CD4-positive, CD25-positive, alpha-beta regulatory T cell (primary cell): ENCODE measurements at places on chromosomes 5 and 9.

DNA sequence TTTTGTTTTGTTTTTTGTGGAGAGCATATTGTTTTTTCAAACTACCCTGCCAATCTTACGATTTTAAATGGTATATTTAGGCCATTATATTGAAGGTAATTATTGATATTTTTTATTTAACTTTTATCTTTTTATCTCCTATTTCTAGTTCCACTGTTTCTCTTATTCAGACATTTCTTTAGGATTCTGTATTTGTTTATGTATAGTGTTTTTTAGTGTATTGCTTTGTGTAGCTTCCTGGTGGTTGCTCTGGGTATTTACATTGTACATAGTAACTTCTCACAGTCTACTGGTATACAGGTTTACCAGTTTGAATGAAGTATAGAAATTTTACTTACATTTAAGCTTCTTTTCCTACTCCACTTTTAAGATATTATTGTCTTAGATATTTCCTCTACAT lies 63.2 kb downstream of the ERCC6L2 start:
- no peak for DNase-seq

GRCh38 chr5:40981420-40981819 lies 72.1 kb downstream of the C7 start:
- no peak for DNase-seq

- no peak for DNase-seq
Observed at GRCh38 chr9:127180457-127181314, 58.3 kb upstream of the ANGPTL2 start.

DNA sequence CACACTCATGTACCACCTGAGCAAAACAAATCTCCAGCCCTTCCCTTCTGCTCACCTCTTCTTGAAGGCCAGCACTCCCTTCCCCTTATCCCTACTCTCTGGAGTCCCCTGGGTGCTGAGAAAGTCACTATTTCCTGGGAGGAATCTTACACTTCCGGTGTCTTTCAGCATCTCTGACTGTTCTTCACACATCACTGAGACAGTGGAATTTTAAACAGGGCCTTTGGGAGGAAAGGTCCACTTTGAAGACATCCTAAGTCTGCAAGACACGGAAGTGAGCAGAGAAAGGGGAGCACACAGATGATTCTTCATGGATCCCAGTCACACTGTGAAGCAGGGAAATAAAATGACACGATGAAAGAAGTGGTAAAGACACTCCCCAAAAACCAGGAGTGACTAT lies 25.6 kb downstream of the FRMD3 start:
- no peak for DNase-seq

GRCh38 chr9:91837981-91838731 lies 111.9 kb downstream of the ROR2 start:
- DNase-seq = no peak

DNA sequence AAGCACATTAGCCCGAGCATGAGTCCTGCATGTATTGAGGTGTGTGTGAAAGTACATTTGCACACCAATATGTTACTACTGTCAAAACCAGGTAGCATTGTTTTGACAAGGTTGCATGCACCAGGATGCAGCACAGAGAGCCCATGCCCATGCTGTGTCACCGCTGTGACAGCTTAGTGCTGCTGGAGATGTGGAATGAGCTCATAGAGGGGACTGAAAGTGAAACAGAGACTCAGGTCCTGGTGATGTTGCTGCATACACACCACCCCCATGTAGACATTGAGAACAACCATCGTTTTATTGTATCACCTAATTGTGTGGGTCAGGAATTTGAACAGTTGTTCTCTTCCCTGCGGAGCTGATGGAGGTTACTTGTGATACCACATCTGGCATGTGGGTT lies 53.0 kb downstream of the GADD45G start:
- DNase-seq = no peak

- no peak for DNase-seq
Observed at GRCh38 chr5:66958980-66959641, 237.5 kb downstream of the CD180 start.

- no peak for DNase-seq
Observed at GRCh38 chr5:114360816-114361723, 800 bp upstream of the KCNN2 start.

DNA sequence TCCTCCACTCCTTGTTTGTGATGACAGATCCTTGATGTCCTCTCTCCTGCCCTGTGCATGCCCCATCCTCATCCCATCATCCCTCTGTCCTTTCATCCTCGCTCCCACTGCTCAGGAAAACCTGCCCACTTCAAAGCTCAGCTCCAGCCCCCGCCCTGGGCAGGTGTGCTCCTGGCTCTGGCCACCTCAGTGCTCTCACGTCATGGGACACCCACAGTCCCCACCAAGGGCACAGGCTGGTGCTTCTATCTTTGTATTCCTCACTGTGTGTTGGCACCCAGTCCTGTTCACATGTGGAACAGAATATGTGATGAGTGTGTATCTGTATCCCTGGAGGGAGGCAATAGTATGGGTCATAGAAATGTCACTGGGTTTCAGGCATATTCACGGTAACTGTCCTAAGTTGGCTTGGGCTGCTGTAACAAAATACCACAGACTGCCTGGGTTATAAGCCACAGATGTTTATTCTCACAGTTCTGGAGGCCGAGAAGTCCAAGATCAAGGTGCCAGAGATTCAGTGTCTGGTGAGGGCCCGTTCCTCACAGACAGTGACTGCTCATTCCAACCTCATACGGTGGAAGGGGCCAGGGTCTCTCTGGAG lies 13.5 kb downstream of the GFPT2 start:
- no peak for DNase-seq

- DNase-seq = no peak
Observed at GRCh38 chr9:70290626-70291025, 31.8 kb downstream of the SMC5 start.

GRCh38 chr5:135382106-135382790 lies 16.8 kb downstream of the MACROH2A1 start:
- DNase-seq = no peak

DNA sequence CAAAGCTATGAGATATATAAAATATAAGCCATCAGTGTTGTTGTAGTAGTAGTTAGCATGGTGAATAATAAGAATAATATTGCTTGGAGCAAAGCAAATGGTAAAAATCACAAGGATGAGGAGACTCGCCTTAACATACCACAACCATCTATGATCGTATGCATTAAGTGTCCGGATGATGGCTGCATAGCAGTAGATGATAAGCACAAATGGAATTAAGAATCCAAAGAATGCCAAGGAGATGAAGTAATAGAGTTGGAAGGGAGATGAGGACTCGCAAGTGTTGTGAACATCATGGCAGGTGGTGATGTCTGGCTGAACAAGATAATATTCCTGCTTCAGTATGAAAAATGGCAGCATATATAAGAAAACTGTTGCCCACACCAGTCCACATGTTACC lies 5.5 kb downstream of the F2RL2 start:
- no peak for DNase-seq

DNA sequence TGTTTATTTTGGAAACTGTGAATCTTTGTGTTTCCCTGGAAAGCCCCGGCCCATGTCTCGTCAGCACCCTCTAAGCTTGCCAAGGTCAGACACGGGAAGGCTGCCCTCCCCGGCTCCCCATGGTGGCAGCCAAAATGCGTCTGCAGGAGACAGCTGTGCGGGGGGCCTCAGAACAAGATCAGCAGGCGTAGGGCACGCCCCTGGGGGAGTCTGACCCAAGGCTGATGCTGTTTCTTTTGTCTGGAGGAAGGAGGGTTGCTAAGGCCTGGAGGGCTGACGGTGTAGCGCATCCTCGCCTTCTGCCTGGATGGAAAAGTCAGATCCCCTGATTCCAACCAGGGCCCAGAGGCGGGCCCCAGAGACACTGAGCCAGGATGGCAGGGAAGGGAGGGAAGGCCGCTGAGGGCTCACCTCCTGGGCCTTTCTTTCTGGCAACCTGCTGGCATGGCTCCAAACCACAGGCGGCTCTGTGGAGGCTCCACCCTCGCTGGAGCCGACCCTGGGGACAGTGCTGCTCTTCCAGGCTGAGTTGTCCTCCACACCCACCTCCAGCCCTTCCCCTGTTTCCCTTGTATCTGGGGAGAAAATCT lies 57.2 kb downstream of the OLFM1 start:
- no peak for DNase-seq

DNA sequence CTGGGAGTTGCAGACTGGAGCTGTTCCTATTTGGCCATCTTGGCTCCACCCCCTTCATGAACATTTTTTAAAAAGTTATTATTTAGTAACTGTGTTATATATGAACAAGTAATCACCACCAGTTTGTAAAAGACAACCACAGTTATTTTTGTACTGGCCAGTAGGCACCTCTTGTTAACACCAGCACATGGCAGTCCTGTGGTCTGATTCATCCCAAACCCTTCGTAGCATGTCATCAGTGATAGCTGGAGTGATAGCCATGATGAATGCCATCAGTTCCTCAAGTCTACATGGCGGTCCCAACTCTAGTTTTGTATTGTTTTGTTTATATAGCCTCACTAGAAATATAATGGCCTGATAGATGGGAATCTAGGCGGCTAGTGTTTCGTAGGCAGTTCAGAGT lies 74.2 kb downstream of the CDC42SE2 start:
- no peak for DNase-seq

- no peak for DNase-seq
Observed at GRCh38 chr5:99248066-99248465, 319.3 kb upstream of the CHD1 start.

- DNase-seq = no peak
Observed at GRCh38 chr5:151221574-151221973, 2.3 kb downstream of the CCDC69 start.

DNA sequence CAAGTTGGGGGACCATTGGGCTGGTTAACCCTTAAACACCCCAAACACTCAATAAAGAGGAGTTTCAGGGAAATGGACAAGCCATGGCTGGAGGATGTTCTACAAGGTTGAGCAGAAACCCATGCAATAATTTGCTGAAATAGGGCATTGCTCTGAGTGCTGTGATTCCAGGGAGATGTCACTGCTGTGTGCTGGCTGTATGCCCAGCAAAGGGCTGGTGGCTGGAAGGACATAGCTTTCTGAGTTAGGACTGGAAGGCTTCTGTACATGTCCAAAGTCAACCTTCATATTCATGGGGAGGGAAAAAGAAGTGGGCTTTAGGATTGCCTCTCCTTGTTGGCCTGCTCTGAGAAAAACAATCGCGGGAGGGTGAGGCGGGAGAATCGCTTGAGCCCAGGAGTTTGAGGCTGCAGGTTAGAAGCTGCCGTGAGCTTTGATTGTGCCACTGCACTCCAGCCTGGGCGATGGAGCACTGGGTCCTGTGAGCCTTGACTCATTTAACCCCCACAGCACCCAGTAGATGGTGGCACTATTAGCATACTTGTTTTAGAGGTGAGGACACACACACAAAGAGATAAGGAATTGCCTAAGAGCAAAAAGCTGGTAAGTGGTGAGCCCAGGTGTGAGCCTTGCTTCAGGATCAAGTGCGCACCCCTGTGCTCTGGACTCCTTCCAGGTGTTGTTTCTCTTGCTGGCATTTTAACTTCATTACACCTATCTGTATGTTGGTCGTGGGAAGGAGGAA lies 20.4 kb downstream of the IL12B start:
- DNase-seq = no peak

DNA sequence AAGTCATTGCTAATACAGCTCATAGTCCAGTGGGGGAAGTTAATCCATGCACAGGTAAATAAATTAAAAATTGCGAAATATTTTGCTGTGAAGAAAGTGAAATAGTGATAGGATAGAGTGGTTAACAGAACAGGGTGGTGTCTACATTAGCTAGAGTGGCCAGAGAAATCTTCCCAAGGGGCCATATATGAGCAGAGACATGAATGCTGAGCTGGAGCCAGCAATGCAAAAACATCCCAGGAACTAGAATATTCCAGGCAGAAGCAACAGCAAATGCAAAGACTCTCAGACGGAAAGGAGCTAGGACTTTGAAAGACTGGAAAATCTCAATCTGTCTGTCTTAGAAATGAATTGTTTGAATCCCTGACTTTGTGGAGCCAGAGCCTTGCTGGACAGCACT lies 1221.6 kb downstream of the MAT2B start:
- no peak for DNase-seq

- no peak for DNase-seq
Observed at GRCh38 chr5:156560002-156560401, 233.0 kb downstream of the SGCD start.

- no peak for DNase-seq
Observed at GRCh38 chr9:133073086-133074014, 11.6 kb downstream of the CEL start.

DNA sequence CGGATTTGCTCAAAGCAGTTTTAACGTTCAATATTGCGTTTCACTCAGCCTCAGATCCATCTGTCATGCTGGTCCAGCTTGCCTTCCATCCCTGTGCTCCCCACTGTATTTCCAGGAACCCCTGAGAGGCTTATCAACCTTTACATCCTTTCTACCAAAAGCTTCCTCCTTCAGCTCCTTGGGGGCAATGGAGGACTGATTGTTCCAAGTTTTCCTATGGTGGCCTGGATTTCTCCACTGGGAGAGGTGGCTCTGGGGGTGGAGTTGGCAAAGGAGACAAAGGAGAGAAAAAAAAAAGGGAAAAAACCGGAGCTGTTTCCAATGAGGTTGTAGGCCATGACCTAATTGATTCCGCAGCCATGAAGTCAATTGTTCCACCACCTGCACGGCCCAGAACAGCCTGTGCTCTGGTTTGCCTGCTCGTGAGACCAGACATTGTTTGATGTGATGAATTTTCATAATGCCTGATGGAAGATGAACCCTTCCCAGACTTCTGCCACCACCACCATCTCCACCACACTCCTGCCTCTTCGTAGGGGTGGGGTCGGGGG lies 54.1 kb downstream of the ABLIM3 start:
- DNase-seq = no peak

DNA sequence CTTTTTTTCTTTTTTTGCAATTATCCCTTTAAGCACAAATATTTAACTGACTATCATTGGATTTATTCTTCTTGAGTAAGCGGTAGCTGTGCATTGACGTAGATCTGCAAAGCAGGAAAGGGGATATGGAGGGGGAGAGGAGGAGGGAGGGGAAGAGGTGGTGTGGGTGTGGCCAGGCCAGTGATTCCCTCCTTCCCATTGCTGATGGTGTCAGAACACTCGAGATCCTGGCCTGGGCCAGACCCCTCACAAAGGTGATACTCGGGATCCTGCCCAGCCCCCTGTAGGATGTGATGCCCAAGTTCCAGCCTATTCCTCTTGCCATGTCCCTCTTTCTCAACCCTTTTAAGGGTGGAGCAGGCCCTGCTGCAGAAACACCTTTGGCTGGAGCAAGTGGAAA lies 9.9 kb downstream of the SLC36A3 start:
- DNase-seq = no peak

DNA sequence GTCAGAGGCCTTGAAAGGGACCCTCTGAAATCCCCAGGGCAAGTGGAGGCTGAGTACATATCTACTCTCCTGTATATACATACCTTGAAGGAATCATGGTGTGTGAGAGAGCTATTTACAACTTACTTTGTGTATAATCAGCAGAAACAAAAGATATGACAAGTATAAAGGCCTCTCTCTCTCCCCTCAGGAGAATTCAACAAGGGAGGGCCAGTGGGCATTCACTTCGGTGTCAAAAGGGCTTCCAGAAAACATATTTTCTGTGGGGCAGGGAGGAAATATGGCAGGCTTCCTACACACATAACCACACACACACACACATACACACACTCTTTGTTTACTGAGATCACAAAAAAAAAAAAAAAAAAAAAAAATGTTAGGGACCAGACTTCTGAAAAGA lies 181.7 kb downstream of the BNC2 start:
- no peak for DNase-seq

GRCh38 chr5:17951392-17952169 lies 317.3 kb downstream of the TAF11L14 start:
- DNase-seq = no peak

- no peak for DNase-seq
Observed at GRCh38 chr9:75950998-75951397, 60.5 kb downstream of the PCSK5 start.
